Fibroblast of skin of scalp (primary cell): ENCODE measurements at places on chromosomes 12 and 14.

- no peak for DNase-seq
Measured at GRCh38 chr12:53060064-53060720, 10.3 kb downstream of the TNS2 start.

DNA sequence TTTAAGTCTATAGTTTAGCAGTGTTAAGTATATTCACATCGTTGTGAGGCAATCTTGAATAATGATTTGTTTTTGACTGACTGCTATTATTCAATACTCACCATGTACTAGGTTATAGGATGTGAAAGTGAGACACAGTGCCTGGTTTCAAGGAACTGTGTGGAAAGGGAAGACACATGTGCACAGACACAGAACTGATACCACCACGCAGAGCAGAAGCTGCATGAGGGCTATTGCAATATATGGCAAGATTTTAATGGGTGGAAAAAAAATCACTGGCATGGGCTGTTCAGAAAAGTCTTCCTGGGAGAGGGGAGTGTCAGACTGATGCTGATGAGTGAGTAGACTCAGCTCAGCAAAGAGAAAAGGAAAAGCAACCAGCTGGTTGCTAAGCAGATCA, 10.4 kb downstream of the SLC7A8 start:
- no peak for DNase-seq

- DNase-seq: no peak
Measured at GRCh38 chr14:96633096-96633495, 130.9 kb downstream of the PAPOLA start.

DNA sequence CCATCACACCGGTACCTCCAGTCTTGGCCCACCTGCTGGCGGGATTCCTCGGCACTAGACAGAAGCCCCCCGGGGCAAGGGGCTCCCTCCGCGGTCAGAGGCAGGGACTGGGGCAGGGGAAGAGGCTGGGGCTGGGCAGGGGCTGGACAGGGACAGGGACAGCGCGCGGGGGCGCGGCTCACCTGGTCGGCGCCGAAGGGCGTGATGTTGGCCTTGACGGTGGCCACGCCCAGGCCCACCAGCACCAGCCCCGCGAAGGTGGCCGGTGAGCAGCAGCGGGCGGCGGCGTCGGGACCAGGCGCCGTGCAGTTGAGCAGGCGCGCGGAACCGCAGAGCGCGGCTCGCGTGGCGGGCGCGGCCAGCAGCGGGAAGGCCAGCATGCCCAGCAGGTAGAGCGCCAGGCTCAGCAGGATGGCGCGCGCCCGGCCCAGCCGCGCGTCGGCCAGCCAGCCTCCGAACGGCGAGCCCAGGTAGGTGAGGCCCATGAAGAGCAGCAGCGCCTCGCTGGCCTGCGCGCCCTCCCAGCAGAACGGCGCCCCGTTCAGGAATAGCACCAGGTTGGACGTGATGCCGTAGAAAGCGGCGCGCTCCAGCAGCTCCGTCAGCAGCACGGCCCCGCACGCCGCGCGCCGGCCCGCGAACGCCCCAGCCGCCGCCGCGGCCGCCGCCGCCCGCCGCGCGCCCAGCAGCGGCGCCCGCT, 392 bp downstream of the SLC15A4 start:
- no peak for DNase-seq

GRCh38 chr12:103841690-103842584, 903 bp upstream of the NT5DC3 start:
- DNase-seq: peak; percentile 69

GRCh38 chr12:58916161-58916621, 4.1 kb downstream of the LRIG3 start:
- DNase-seq: no peak

DNA sequence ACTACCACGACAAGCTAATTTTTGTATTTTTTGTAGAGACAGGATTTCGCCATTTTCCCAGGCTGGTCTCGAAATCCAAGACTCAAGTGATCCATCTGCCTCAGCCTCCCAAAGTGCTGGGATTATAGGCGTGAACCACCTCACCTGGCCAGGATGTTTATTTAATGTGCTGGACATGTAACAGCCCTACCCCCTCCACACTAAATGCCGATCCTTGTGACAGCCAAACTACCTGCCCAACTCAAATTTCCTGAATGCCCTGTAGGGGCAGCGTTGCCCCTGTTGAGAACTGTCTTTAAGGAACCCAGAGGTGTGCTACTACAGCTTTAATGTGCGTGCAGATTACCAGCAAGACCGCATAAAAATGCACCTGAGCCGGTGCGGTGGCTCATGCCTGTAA, 48.1 kb downstream of the KCNK13 start:
- no peak for DNase-seq

DNA sequence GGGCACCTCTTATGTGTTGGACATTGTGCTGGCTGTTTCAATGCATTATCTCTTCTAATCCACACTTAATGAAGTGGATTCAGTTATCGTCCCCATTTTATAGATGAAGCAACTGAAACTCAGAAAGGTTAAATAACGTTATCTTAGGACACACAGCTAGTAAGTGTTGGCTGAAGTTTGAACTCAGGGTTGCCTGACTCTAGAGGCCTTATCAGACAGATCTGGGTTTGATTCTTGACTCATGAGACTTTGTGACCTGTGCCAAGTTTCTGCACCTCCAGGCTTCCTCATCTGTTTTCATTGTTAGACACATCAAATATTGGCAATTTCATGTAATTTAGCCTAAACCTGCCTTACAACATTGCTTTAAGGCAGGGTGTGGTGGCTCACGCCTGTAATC, 18.2 kb upstream of the IRF2BPL start:
- no peak for DNase-seq
